ENCODE measurements at places on chromosomes 7 and 10.

GRCh38 chr7:140541513-140542227 lies 62.4 kb upstream of the MKRN1 start:
- DNase-seq = no peak

DNA sequence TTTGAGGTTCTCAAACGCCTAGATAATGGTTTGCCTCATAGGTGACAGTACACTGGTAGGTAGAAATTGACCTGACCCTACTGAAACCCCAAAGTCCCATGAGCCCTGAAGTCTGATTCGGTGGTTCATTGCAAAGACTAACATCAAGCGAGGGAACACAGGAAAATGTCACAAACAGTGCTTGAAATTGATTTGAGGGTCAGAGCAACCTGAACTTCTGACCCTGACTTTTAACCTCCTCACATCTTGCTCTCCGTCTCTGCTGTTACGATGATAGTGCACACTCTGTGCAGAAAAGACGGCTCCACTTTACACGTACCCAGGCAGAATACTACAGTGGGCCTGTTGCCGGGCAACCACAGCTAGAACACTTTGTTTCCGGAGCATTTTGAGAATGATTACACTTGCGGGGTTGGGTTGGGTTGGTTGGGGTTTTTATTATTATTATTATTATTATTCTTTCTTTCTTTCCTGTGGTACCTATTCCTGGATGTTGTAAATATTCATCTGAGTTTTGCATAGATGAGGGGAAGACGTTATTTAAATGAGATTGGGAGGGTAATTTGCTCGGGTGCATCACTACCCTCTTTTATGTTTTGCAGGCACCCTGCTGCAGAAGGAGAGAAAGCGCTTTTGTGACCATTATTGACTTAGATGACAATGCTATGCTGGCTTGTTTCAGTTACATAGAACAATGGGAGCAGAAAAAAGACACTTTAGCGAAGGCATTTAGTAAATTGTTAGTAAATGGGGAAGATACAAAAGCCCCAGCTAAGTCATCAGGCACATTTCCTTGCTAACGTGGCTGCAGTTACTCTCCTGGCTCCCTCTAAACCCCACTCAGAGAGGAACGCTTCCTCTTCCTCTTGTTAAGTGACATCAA lies 438.1 kb upstream of the NRP1 start:
- no peak for DNase-seq

GRCh38 chr10:17512341-17513001 lies 58.1 kb upstream of the ST8SIA6 start:
- no peak for DNase-seq

DNA sequence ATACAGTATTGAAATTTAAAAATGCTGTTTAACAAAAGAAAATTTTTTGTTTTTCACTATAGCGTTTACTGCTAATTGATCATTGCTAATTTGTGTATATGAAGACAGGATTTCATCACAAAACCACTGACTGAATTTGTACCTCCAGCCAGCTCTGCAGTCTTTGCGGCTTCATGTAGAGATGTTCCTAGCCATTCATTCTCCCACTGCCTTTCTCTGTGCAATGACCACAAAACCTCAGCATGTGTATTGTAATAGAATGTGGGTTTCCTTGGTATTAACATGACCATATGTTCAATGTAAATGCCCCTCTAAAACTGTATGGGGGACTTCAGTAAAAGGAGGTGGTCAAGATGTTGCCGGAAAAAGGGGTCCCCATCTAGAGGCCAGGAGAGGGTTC lies 81.1 kb upstream of the STEAP1B start:
- no peak for DNase-seq

GRCh38 chr10:60101821-60102220 lies 195.5 kb upstream of the CCDC6 start:
- DNase-seq = no peak

DNA sequence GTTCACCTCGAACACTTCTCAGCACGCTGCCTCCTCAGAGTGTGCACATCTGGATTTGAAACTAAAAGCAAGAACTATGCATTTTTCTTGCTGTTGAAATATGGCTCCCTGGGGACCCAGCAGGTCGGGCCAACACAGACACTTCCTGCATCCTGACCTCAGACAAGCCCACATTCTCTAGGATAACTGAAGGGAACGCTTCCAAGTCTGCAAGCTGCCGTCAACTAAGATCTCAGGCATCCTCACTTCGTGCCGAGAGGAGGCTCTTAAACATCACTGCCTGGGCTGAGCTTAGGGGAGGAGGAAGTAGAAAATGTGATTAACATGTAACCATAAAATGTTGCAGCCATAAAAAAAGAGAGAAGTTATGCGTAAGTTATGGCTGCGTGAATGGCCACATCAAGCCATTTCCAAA lies 65.5 kb downstream of the PYROXD2 start:
- no peak for DNase-seq

- no peak for DNase-seq
Observed at GRCh38 chr7:76047305-76047810, 442 bp downstream of the STYXL1 start.

DNA sequence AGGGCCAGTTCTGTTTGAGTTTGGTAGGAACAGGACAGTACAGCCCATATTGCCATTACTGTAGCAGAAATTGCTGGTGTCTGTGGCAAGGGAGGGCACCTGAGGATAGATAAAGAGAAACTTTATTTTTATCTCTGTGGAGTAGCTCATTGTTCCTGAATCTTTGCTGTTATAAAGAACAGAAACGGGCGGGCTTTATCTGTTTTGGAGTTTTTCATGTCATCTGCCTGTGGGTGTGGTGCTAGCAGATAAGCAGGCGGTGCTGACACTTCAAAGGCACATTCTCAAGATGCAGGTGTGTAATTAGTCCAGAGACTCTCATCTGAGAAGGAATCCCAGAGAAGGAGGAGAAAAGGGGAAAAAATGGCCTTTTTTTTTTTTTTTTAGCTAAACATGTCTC lies 11.5 kb downstream of the ZNF273 start:
- DNase-seq = no peak

- DNase-seq = no peak
Observed at GRCh38 chr10:46052057-46052790, 6.2 kb upstream of the MSMB start.

GRCh38 chr10:6020826-6021225 lies 41.3 kb downstream of the IL2RA start:
- no peak for DNase-seq

- no peak for DNase-seq
Observed at GRCh38 chr10:86965986-86966654, 2.2 kb upstream of the ADIRF start.

- DNase-seq = no peak
Observed at GRCh38 chr10:60281792-60282353, 107.8 kb downstream of the ANK3 start.

DNA sequence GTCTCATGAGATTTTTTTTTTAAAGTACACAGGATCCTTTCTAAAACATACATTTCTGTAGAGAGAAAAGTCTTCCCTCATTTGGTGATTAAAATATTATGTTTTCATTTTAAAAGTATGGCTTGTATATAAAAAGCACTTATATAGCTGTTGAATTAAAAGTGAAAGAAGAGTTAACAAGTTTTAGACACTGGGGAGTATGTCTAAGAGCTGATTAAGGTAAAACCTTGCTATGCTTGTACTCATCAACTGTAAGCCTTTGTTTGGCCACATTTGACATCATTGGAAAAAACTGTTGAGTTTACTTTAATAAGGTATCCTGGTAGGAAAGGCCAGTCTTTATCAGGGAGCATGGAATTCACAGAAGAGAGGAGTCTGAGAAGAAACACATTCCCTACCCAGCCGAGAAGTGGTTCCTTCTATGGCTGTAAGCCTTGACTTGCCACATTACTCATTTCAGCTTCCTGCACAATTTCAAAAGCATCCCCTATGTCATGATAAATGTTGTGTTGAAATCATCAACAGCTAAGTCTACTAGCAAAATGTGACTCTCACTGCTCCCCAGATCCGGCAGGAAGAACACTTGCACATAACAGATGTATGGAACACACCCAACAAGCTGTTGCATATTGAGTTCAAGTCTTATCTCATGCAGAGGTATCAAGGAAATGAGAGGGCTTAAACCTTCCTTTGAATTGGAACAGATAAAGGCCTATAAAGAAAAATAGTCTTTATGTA lies 171.8 kb upstream of the CDK1 start:
- no peak for DNase-seq

DNA sequence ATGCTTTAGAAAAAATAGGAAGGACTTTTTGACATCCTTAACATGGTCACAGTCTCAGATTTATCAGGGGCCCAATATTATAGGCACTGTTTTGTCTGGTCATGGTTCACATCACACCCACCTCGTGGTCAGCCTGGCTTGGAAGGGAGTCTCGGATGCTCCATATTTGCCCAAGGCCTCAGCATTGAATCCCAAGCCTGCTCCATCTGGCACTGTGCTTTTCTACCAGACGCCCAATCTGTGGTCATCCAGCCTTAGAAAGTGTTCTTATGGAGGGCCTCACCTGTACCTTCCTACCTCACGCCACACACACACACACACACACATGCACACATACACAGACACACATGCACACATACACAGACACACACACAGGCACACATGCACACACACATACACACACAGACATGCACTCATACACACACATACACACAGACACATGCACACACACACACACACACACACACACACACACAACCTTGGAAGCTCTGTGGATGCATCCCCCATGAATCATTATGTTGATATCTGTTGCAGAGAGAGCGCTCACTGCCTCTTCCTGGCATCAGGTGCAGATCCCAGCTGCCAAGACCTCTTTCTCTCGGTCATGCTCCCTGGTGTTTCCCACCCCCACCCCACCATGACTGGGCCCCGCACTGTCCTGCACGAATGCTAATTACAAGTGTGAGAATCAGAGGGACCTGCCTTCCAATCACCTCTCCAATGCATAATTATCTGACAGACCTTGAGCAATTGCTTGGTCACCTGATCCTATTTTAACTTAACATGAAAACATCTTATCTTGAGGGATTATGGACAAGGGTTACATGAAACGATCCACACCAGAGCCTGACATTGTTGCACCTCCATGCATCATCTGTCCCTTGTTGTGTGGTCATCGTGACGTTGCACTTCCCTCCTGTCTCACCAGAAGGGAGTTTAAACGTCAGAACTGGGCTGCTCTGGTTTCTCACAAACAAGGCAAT lies 122.7 kb upstream of the TMEM72 start:
- DNase-seq = no peak

GRCh38 chr10:33901166-33901565 lies 566.7 kb upstream of the NRP1 start:
- DNase-seq = no peak

DNA sequence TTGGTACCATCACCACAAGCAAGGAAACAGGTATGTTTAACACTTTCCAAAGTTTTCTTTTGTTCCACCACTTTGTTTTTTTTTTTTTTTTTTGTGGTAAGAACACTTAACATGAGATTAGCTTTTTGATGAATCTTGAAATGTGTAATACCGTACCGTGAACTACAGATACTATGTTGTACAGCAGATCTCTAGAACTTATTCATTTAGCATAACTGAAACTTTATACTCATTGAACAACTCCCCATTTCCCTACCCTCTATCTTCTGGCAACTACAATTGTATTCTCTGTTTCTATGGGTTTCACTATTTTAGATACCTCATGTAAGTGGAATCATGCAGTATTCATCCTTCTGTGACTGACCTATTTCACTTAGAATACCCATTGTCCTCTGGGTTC lies 162.7 kb upstream of the ITGB1 start:
- DNase-seq = no peak

DNA sequence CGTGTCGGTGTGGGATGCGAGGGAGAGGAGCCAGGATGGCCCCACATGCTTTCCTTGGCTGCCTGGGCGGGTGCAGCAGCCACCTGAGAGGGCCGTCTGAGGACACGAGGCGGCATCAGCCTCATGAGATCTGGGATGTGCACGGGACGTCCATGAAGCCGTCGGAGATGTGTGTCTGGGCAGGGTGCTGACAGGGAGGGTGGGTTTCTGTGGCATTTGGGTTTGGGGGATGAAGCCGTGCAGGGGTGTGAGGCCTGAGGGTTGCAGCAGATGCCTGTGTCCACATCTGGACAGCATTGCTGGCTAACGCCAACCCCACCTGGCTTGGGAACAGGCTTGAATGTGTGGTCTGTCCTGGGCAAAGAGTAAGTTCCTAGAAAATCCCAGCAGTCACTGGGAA lies 179.5 kb downstream of the DNAJB6 start:
- DNase-seq = no peak

GRCh38 chr7:90621125-90621746 lies 25.1 kb downstream of the CDK14 start:
- DNase-seq = no peak

- no peak for DNase-seq
Observed at GRCh38 chr7:19097165-19098055, 20.0 kb downstream of the TWIST1 start.

DNA sequence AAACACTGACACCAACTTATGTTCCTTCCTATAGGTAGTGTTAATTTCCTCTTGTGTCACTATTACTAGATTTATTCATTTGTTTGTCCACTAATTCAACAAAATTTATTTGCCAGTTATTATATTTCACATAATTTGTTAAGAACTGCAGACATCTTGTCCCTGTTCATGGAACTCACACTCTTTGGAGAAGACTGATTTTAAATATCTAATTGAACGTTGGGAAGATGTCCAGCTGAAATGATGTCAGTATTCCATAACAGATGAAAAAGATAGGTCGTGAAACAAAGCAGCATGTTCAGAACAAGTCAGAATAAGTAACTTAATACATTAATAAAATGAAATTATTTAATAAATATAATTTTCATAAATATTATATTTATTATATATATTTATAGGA lies 873.1 kb upstream of the PHF14 start:
- DNase-seq = no peak

- no peak for DNase-seq
Observed at GRCh38 chr10:110577056-110577455, 9.6 kb downstream of the SMC3 start.

- no peak for DNase-seq
Observed at GRCh38 chr7:149245244-149245643, 5.8 kb downstream of the ZNF212 start.

GRCh38 chr7:12152196-12152918 lies 58.7 kb upstream of the TMEM106B start:
- DNase-seq = no peak

- no peak for DNase-seq
Observed at GRCh38 chr10:70363971-70364771, 18.3 kb downstream of the LRRC20 start.

DNA sequence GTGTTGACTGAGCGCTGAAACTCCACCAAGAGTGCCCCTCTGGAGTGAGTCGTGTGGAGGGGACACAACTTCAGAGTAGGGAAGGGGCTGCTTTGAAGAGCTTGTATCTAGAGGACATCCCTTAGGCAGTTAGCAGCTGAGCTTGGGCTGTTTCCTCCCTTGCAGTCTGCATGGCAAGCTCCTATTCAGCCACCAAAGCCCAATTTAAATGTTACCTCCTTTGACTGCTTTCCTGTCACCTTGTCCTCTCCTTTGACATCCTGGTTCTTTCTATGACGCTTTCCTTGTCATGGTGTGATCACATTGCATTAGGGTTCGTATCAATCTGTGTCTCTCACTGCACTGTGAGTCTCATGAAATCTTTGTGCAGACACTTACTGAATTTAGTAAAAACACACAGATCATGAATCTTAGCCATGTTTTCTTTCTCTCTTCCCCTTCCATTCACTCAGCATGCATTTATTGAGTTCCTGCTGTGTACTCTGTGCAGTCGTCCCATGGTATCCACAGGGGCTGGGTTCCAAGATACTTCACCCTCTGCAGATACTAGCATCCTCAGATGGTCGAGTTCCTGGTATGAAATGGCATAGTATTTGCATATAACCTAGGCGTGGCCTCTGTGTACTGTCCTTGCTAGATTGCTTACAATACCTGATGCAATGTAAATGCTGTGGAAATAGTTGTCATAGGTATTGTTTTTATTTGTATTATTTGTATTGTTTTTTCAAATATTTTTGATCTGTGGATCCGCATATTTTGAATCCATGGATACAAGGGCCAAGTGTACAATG lies 228.5 kb downstream of the CCDC3 start:
- DNase-seq = no peak

- DNase-seq = no peak
Observed at GRCh38 chr10:76422769-76423168, 991.3 kb downstream of the LRMDA start.

Measured in cortex of kidney (tissue), 1 donor.